ENCODE measurements at places on chromosomes 5 and 9. TPM values are rescaled to one million over a fixed set of nuclear protein-coding genes. Genes with fewer than 3 reads are reported as not detected.

GRCh38 chr9:104386425-104387069 lies 117.5 kb upstream of the OR13F1 start:
- no peak for DNase-seq

DNA sequence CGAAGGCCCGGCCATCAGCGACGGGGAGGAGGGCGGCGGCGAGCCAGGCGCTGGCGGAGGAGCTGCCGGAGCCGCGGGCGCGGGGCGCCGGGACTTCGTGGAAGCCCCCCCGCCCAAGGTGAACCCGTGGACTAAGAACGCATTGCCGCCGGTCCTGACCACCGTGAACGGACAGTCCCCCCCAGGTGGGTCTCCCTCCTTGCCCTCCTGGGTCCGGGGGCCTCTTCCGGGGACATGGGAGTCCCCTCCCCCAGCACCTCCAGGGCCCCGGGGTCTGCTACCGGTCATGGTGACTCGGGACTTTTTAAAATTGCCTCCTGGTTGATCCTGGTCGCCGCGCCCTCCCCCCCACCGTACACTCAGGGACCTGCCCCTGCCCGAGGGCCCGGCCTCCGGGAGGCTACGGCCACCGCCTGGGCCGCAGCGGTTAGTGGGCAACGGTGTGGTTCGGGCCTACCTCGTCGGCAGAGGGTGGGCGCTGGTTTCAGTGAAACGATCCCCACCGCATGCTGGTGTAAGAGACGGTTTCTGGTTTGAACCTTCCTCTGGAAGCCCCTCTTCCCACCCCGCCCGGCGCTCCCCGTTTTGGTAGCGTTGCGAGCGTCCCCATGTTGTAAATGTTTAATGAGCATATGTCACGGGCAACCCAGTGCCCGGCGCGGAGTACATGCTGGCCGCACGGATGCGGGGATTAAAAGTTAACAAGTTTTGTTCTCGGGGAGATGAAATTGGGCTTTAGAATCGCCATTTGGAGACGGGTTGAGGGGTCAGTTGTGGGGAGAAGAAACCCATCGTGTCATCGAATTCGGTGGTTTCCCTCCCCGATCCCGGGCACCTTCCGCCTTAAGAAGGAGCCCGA lies 1.1 kb downstream of the LARP1 start:
- DNase-seq = peak; percentile 66

DNA sequence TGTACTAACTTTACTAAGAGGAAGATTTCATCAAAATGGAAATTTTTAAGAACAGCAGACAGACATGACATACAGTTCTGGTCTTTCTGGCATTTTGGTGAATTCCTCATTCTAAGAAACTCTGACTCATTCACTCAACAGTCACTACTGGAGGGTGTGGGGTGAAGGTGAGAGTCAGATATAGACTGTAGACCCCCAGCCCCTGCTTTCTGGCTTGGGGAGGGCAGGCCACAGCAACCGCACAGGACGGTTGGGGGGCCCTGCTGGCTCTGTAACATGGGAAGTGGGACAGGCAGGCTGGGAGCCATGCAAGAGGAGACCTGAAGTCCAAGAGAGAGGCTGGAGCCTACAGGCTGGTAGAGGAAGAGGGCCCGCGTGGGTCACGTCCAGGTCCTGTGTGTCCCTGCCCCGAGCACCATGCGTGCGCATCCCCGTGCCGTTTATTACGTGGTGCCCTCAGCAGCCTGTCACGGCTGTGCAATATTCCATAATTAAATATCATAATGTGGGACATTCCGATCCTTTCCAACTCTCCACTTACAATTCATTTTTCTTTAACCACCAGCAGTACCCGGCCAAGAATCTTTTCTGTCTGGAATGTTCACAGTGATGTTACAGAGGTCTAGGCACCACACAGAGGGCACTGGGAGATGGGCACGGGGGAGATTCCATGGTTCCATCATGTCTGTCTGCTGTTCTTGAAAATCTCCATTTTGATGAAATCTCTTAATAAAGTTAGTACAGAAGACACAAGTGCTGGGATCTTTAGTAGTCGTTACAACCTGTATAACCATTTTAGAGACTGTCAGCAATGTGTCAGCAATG lies 75.5 kb downstream of the SEMA4D start:
- DNase-seq = no peak

DNA sequence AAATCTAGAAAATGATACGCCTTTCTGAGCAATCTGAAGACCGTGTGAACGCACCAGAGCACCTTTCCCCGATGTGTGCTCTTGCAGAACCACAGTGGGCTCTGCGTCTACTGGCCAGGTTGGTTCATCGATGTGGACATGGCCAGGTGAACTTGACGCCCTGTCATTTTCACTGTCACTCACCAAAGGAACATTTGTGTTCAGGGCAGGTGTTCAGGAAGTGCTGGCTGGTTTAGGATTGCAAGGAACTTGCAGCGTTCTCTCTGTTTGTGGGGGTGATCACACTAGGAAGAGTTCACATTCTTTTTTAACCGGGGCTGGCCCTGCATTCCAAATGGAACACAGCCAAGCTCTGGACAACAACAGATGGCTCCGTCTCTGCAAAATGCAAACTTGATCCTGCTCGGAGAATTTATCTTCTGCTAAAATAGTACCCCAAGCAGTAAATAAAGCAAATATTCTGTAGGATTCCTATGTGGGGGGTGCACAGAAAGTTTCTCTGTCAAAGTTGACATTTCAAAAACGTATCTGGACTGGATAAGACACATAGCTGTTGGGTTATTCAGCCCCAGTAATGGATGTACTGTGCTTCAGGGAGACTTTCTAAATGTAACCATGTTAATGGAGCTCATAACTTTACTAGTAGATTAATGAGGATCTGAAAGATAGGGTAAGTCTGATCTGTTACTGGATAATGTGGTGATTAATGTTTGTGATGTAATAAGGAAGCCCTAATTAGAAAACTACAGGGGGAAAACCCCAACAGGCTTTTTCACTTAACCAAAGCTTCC lies 45.7 kb upstream of the FANCC start:
- DNase-seq = no peak

The CDC25C gene
- total RNA-seq = not detected

The TOR1B gene
- total RNA-seq = 8.7 TPM

All from left ventricle myocardium superior (tissue), 1 donor.